ENCODE measurements at places on chromosomes 11 and 22.

- DNase-seq = no peak
Measured at GRCh38 chr22:27752141-27752540, 49.4 kb downstream of the MN1 start.

GRCh38 chr11:57618438-57618837, 21.0 kb downstream of the SERPING1 start:
- no peak for DNase-seq

GRCh38 chr11:131666006-131666405, 295.6 kb downstream of the NTM start:
- DNase-seq = no peak

GRCh38 chr11:115539844-115540243, 35.6 kb upstream of the CADM1 start:
- no peak for DNase-seq

- no peak for DNase-seq
Measured at GRCh38 chr11:75147875-75148263, 3.0 kb upstream of the SLCO2B1 start.

DNA sequence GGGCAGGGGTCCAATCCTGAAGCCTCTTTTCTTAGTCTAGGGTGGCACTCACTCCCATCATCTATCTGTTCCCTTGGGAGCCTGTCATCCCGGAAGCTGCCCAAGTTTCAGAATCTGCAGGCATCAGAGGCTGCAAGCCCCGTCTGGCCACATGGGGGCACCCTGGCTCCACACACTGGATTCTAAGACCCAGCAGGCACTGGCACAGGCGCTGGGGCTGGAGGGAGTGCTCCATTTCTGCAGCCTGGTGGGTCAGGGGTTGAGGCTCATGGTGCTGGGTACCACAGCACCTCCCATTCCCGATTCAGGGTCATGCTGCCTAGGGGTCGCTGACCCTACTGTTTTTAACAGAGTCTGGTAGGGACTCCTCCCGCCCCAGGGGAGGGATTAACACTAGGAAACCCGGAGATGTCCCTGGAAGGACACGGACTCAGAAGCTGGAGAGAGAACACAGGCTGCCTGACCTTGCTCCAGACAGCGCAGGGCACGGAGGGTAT, 243.9 kb upstream of the SYN3 start:
- DNase-seq = peak; percentile 31

DNA sequence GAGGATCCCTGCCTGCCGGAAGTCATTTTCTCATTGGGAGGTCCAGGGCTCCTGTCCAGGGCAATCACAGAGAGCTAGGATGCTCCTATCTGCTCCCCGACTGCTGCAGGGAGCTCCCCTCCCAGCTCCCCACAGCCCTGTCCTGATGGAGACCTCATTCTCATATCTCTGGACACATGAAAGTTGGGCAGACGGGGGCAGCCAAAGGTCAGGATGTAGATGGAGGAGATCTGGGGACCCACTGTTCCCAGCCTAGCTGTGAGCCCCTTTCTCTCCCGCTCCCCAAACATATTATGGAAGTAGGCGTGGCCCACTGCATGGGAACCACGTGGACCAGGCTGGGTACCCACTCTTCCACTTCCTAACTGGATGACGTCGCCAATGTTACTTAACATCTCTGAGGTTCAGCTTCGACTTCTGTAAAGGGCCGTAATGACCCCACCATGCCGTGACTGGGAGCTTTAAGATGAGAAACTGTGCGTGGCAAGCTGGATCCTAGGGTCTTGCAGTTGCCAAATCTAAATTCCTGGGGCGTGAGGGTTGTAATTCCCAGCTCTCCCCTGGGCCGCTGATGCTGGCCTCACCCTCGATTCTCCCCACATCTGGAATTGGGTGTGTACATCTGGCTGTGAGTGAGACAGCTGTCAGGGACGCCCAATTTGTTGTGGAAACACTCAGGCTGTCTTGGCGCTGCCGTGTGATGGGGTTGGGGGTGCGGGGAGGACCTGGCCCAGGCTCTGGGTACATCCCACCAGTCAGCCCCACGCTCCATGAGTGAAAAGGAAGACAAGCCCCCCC, 1.8 kb downstream of the CDC42EP2 start:
- no peak for DNase-seq

- DNase-seq = no peak
Measured at GRCh38 chr11:57773026-57773598, 11.5 kb downstream of the CTNND1 start.

- DNase-seq = no peak
Measured at GRCh38 chr11:28072321-28072720, 35.6 kb downstream of the KIF18A start.

DNA sequence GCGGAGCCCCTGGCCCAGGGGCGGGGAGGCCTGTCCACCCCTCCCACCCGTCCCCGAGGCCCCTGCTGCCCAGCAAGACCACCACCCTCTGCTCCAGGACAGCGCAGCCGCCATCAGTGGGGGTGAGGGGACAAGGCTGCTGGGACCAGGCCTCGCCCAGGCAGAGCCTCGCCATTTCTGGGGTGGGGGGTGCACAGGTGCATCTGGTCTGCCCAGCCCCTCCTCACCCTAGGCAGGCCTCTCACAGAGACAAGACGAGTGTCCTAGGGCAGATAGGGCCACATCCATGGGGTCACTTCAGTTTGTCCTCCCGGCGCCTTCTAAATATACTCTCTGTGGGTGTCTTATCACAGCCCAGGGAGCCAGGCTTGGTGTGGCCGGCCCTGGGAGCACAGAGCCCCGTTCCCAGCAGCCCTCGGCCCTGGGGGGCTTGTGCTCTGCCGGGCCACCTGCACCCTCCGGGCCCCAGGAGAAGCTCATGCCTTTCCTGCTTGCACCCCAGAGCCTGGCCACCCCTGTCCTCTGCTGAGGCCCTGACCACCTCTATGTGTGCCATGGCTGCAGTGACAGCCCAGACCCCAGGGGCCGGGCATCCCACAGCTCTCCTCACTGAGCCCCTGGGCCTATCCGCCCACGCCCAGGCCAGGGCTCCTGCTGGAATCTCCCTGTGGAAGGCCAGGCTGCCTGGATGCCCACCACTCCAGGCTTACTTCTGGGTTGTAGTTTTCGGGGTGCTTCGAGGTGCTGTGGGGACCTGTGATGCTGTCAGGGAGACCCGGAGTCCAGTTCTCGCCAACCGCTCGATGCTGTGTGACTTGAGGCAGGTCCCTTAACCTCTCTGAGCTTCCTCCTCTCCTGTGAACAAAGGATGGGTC, 70.8 kb downstream of the KCNQ1 start:
- DNase-seq = no peak

GRCh38 chr11:114102993-114103896, 43.7 kb downstream of the ZBTB16 start:
- no peak for DNase-seq

DNA sequence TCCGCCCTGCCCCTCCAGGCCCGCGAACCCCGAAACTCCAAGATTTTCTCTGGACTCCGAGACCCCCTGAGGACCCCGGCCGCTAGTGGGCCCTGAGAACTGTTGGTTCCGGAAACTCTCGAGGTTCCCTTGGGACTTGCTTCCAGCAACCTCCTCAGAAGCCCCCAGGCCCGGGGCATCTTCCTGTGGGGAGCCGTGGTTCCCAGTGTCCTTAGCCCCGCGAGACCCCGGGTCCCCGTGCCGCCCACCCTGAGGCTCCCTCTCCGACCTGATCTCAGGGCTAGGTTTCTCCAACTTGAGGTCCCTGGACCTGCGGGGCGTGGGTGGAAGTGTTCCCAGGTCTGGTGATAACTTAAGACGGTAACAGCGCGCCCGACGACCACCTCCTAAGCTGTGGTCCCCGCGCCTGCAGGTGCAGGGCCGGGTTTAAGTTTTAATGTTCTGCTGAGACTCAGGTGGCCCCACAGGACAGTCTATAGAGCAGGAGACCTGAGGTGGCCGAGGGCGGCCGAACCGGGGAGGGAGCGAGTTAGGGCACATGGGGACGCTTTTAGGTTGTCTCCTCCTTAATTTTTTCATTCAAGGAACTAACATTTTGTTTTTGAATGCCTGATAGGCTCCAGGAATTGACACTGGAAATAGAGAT, 720 bp downstream of the FAM118A start:
- DNase-seq = no peak

DNA sequence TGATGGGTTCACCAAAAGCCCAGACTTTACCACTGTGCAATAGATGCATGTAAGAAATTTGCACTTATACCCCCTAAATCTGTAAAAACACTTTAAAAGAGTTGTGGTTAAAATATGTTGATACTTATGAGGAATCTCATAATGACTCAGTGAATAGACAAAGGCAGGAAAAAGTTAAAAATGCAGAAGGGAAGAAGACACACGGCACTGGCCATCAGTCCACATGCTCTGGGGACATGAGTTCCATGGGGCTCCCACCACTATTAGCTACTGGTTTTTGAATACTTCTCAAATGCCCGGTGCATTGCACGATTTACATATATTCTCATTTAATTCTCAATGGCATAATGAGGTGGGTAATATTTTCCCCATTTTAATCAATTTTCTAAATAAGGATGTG, 59.3 kb upstream of the BLID start:
- no peak for DNase-seq

- DNase-seq = no peak
Measured at GRCh38 chr11:58446294-58446693, 4.3 kb upstream of the OR5B12 start.

DNA sequence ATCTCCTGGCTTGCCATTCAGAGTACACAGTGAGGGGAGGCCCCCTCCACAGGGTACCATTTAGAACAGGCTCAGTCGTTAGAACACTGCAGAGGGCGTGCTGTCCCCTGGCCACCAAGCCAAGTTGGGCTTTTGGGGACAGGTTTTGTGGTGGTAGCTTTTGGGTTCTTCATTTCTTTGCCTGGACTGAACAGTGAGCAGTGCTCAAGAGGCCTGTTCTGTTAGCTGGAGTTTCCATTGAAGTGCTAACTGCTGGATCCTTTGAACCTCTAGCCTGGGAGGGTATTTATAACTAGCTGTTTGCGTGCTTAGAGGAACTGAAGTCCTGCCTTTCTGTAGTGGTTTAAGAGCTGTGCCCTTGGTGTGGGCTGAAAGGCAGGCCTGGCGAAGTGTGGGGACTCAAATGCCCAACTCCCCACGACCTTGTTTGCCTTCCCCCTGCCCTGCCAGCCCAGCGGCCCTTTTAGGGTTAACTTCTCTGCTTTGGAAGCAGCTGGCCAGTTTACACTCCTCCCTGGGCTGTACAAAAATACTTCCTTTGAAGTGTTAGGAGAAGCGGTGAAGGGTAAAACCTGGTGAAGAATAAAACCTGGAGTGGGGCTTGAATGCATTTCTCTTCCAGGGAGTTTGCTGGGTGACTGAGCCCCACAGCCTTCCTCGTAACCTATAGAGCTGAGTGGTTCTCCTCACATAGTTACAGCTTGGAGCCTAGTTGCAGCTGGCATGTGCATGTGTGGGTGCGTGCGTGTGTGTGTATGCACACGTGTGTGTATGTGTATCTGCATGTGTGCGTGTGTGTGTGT, 34.6 kb downstream of the ZNRF3 start:
- DNase-seq = no peak

GRCh38 chr11:86706338-86707131, 34.1 kb upstream of the ME3 start:
- DNase-seq = no peak

GRCh38 chr22:22803285-22803853, 84.2 kb upstream of the IGLL5 start:
- no peak for DNase-seq

- DNase-seq = peak; percentile 41
Measured at GRCh38 chr11:88484873-88485621, 147.5 kb upstream of the CTSC start.

GRCh38 chr11:84146826-84147225, 860.7 kb upstream of the CCDC90B start:
- no peak for DNase-seq

DNA sequence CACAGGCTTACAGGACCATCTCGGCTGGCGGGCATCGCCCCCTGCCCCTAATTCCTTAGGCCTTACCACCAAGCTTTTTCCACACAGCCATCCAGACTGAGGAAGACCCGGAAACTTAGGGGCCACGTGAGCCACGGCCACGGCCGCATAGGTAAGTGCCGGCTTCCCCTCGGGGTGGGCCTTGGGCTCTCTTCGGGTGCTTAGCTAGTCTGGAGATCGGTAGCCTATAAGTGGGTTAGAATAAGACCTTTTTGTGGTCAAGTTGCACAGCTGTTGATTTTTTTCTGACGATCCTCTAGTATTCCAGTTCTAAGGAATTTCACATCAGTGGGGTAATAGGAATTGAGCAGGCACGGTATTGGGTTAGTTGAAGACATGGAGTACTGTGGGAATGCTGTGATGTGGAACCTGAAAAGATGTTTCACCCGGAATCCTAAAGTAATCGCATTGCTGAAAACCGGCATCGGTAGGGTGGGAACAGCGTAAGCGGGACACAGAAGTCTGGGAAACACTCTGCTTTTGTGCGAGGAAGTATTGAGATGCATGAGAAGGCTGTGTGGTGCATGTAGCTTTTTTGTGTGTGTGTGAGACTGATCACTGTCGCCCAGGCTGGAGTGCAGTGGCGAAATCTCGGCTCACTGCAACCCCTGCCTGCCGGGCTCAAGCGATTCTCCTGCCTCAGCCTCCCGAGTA, 669 bp downstream of the RPL27A start:
- DNase-seq = no peak

DNA sequence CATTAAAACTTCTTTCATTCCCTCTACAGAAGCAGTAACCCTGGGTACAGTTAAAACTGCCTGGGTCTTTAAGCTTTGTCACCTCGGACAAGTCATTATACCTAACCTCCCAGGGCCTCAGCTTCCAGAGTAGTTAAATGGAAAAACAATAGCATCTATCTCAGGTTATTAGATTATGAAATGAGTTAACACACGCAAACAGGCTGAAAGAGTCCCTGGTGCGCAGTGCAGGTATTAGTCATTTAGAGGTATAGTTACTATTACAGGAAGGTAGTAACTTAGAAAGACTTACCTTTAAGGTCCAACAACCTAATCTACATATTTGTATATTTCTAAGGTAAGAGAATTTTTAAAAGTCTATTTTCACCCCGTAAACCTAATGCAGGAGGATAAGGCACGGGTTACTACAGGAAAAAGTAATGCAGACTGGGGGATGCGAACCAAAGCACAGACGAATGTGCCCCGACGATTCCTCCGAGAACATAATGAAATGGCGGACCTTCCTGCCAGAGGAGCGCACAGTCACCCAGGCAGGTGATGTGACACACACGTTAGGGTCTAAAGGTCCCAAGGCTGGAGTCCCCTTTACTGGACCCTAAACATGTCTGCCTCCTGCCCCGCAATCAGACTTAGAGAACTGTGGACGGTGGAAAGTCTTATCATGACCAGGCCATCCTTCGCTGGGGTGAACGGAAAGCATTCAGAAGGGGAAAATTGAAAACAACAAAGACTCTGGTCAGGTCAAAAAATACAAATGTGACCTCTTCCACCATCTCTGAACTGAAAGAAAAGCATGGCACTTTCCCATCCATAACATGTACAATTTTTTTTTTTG, 1.3 kb downstream of the NAP1L4 start:
- no peak for DNase-seq

- DNase-seq = no peak
Measured at GRCh38 chr11:66958956-66959274, 732 bp upstream of the PC start.

DNA sequence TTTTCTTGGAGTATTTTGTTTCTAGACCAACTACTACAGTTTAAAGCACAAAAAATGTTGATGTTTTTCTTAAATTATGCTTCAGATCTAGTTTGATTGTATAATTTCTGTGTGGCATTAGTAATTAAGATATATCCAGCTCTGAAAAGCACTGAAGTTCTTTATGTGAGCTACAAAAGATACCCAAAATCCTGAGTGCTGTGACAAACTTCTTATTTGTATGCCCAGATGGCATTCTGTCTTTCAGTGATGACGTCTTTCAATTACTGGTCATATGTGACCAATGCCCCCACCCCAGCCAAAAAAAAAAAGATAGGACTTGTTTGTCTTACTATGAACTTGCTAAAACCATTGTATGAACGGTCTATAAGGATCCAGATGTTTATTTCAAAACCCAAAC, 51.3 kb downstream of the BIRC2 start:
- DNase-seq = no peak

GRCh38 chr11:69634590-69634989, 6.4 kb upstream of the CCND1 start:
- no peak for DNase-seq
